NK-92 treated with Interleukin-12 subunit alpha and Interleukin-12 subunit beta, amount 100 ng/mL, for 24 hours (cell line): ENCODE measurements at places on chromosomes 13 and 19.

DNA sequence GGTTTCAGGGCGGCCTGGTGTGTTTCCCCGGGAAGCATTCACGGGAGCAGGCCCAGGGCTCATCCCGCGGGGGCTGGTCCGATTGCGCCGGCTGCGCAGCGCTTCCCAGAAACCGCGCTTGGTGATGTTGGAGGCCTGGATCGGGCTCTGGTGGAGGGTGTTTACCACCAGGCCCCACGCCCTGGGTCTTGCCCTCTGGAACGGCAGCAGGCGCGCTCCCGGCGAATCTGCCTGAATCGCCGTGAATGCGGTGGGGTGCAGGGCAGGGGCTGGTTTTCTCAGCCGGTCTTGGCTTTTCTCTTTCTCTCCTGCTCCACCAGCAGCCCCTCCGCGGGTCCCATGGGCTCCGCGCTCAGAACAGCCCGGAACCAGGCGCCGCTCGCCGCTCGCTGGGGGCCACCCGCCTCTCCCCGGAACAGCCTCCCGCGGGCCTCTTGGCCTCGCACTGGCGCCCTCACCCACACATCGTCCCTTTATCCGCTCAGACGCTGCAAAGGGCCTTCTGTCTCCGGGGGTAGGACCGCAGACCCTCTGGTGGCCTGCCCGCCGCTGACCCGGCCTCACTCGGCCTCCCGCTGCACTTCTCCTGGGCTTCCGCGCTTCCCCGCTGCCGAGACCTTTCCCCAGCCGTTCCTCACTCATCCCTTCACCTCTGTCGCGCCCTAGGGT lies 69.4 kb upstream of the GJB6 start:
- no peak for DNase-seq

DNA sequence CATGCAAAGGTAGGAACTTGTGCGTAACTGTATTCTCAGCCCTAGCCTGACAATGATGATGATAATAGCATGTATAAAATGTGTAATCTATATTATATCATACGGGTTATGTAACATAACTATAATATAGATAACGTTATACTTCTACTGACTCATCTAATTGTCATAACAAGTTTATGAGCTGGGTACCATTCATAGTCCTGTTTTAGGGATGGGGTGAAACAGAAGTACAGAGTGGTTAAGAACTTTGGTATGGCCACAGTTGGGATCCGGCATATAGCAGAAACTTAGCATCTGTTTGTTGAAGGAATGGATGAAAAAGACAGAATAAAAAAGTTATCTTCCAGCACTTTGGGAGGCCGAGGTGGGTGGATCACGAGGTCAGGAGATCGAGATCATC lies 5.2 kb downstream of the CTU1 start:
- no peak for DNase-seq

- DNase-seq, result no peak
Observed at GRCh38 chr19:18537431-18537830, 5.9 kb downstream of the FKBP8 start.

- no peak for DNase-seq
Observed at GRCh38 chr13:66915596-66916185, 314.4 kb downstream of the PCDH9 start.

DNA sequence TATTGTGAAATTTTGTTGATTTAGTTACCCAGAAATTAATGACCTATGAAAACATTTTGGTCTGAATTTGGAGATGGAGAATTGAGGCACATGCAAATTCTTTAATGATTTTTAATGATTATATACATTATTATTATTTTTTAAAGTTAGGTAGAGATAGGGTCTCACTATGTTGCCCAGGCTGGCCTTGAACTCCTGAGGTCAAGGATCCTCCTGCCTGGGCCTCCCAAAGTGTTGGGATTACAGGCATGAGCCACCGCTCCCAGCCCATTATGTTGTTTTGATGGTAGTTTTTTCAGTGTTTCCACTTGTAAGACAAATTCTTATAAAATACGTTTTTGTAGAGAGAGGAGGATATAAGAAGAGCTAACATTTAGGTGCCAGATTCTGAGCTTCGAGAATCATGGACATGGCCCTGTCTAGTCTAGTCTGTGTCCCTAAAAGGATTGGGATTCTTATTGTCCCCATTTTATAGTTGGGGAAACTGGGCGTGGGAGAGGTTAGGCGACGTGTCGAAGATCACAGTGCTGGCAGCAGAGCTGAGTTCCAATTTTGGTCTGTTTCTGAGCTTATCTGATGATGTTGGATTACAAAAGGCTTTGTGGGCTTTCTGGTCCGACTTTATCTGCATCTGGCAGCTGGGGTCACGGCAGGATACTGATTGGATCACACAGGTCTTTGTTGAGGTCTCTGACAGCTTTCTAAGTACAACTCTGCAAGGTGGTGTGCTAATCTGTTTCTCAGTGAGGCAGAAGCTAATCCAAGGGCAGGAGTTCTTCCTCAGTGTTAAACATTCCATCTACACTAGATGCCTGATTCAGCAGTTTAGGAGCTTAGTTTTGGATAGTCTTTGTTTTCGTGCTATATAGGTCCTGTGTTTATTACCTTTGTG lies 7.5 kb upstream of the WDR88 start:
- no peak for DNase-seq

DNA sequence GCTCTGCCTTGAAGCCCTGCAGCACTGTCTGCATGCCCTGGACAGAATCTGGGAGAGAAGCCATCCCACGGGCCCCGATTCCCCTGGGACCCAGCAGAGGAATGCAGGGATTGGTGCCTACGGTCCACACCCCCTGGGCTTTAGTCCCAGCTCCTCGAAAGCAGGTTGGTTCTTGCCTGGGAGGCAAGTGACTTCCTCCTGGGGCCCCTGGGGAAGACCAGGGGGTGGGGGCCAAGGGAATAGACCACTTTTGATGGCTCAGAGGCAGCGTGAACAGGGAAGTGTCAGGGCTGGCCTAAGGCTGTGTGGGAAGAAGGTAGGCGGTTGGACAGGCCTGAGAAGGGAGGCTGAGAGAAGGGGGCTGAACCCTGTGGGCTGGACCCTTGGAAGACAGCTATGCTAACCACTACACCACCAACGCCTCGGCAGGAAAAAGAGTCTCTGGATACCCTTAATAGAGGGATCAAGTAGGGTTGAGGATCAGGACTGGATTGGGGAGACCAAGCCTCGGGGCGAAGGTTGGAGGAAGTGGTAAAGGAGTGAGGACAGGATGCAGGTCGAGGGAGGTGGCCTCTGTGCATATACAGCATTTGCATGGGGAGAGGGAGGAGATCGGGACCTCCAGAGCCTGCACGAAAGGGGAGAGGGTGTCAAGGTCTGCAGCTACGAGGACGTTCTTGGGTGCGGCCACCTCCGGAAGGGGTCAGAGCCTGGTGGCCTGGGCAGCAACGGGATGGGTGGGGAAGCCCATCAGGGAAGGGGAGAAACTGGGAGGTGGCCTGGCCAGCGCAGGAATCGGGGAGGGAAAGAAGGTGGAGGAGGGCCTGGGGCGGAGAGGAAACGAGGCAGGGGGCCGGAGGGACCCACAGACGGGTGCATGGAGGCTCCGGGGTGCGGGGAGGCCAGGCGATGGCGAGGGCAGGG lies 709 bp downstream of the DPP9 start:
- peak; percentile 28 for DNase-seq

DNA sequence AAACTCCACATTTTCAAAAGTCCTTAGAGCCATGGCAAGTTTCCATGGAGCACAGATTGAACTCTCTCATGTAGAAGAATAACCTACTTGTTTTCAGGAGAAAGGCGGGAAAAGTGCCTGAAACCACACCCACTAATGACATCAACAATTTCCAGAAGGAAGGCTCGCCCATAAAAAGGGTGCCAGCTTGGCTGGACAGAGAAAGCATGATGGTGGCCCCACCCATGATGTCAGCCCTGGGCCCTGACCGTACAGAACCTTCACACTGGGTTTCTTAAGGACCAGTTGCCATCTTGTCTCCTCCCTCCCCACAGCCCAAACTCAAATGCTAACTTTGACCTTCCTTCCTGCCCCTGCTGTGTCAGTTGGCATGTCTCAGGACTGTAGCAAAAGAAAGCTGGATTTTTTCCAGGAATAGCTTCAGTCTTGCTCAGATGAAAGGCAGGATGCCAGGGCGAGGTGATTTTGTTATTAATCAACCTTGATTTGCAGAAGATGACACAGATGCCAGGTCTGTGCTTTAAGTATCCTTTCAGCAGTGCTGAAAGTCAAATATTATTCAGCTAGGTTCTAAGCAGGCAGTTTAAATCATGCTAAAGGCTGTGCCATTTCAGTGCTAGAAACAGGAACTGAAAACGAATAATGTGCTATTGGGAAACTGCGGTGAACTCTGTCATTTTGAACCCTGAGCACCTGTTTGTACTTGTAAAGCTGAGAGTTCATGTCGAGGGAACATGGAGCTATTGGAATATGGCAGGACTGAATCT lies 89.5 kb upstream of the RFC3 start:
- no peak for DNase-seq

GRCh38 chr13:81597101-81597500 lies 1256.2 kb upstream of the SPRY2 start:
- DNase-seq, result no peak

DNA sequence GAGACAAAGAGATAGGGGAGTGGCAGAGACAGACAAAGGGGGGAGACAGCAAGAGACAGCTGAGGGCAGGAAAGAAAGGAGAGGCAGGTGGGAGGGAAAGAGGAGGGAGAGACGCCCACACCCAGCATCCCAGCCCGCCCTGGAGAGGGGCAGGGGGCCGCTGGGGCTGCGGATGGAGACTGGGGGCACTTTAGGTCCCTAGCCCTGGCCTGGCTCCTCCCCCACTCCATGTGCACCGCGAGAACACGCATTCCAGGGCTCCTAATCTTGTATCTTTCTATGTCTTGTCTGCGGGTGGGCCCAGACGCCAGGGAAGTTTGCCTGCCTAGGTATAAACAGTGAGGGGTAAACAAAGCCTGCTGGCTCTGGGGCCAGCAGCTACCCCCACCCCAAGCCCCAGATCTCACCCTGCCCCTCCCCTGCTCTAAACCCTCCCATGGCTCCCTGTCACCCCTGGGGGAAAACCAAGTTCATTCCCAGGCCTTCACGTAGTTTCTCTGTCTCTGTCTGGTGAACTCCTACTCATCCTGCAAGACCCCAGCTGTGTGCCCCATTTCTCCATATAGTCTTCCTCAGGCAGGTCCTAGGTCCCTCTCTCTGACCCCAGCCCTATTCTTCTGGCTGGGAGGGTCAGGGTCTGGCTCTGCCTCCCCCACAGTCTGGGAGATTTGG lies 5.7 kb downstream of the TLE5 start:
- DNase-seq, result no peak

- no peak for DNase-seq
Observed at GRCh38 chr13:96925916-96926628, 68.2 kb downstream of the OXGR1 start.

DNA sequence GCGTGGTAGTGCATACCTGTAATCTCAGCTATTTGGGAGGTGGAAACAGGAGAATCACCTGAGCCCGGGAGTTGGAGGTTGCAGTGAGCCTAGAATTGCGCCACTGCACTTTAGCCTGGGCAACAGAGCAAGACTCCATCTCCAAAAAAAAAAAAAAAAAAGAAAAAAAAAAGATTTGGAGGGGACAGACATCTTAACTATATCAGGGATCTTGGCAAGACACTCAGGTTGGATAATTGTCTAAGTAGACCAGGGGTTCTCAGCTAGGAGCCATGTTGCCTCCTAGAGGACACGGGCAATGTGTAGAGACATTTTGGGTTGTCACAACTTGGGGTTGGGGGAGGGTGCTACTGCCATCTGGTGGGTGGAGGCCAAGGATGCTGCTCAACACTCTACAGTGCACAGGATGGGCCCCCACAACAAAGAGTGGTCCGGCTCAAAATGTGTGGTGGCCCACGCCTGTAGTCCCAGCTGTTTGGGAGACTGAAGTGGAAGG lies 1.9 kb upstream of the ZNF580 start:
- DNase-seq, result peak; percentile 53

DNA sequence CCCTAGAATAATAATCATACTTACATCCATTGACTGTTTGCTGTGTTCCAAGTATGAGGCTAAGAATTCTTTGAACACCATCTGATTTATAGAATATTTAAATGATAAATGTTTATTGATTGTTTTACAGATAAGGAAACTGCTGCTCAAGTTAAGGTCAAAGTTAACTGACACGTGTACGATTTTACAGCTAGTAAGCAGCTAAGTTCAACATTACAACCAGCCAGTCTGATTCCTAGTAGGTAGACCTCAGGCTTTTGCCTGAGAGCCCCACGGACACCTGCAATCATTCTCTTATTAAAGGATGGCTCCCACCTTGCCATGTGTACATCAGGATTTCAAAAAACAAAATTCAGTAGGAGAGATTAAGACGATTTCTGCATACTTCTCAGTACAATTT lies 141.9 kb downstream of the SPRY2 start:
- DNase-seq, result no peak
